CD4-positive, alpha-beta T cell treated with Interferon alpha-2 for 1 hour (primary cell): ENCODE measurements at places on chromosomes 3 and 15.

DNA sequence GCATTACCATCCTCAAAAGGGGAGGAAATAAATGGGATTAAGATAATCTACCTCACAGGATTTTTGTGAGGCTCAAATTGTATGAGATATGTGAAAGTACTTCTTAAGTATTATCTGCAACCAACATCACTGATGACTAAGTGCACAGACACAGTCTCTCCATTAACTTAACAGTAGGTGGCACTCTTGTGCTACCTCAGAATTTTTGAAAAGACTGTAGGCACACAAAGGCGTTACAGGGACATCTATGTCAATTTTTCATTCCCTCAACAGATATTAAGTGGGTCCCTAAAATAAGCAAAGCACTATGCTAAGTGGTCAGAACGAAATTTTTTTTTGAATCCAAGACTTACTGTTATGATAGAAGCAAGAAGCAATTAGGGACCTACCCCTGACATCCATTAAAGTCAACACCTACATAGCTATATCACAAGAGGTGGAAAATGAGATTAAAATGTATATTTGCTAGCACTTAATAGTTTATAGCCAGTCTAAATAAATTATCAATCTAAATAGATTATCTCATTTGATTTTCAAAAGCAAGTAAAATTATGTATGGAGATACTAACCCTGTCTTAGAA lies 52.9 kb downstream of the RYK start:
- peak; percentile 57 for DNase-seq

DNA sequence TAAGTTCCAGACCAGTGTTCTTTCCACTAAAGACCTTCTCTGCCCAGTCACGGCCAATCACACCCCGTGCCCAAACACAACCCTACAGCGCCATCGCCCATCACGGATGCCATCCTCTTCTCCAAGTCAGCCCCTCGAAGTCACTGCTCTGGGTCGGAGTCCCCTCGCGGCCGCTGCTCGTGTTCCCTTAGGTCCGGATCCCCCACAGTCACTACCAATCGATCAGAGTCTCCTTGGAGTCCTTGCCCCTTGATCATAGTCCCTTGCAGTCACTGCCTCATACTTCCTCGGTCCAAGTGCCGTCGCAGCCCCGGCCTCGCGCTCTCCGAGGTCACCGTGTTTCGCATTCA lies 461 bp downstream of the PCYT1A start:
- DNase-seq: no peak

DNA sequence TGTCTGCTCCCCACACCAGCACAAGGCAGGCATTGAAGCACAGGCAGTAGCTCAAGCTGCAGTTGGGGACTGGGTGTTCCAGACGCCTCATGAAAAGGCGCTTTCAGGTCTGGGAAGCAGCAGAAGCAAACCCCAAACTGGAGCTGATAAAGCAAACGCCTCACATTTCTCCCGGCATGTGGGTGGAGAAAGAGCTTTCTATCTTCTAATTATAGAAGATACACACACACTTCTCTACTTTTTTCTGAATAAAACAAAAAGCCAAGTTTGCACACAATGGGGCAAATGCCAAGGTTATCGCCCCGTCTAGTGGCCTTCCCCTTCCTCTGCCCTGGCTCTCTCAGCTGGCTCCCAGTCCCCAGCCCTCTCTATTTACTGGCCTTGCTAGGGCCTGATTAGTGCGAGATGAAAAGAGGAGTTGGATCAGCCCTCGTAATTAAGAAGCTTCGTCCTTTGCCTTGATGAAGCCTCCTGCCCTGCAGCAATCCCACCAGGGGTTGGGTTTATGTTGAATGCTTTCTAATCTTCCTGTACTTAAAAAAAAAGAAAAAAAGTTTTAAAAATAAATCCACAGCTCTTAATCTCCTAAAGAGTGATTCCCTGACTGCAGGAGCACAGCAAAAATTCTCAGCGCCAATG lies 120.2 kb downstream of the MEGF11 start:
- no peak for DNase-seq

DNA sequence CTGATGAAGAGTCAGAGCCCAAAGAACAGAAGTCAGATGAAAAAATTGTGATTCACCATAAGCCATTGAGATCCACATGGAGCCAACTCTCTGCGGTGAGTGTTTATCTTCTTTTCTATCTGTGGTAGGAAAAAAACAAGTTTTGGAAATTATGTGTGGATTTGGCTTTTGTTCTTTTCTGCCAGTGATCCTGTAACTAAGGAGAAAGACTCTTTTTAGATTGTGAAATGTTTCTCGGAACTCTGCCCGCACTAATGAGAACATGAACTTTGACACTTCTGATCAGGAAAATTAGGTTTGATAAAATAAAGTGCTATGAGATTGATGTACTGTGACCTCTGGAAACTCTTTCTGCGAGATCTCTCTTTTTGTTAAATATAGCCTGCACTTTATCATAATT lies 8.4 kb downstream of the ARHGEF26 start:
- no peak for DNase-seq

DNA sequence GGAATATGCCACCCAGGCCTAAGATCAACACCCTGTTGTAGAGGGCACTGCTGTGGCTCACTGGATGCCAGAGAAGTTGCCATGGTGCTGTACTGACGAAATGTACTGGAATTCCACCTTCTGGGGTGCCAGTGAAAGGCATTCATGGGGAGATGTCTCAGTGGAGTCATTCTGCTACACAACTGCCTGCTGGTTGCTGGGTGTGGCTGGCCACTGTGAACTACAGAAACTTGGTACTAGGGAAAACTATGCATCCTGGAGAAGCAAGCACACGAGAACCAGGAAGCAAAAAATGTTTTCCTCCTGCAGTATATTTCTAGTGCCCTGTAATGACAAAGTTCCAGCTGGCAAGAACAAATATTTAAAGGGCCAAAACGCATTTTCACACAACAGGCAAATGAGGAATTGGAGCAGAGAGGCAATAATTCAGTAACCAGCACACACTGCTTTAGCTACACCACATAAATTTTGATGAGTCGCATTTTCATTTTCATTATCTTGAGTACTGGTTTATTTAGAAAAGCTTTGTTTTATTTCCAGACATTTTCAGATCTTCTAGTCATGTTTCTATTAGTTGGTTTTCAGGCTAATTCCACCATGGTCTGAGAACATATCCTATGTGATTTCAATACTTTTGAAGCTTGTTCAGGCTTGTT lies 18.3 kb upstream of the RFX7 start:
- no peak for DNase-seq

- DNase-seq: no peak
Measured at GRCh38 chr3:33807191-33807590, 8.8 kb downstream of the PDCD6IP start.

DNA sequence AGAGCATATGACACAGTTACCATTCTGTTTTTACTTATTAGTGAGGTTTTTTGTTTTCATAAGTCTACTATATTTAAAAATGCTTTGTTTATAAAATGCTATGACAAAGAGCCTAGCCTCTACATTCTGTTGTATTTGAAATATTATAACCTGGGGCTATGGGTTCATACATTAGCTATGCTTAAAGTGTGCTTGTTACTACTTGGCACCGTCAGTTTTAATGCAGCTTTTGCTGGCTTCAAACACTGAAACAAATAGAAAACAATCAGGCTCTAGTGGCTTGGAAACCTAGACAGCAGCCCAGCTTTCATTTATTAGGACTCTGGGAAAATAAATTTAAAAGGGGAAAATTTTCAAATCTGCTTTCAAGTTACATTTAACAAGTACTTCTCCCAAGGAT lies 635.9 kb downstream of the CADM2 start:
- DNase-seq: no peak

DNA sequence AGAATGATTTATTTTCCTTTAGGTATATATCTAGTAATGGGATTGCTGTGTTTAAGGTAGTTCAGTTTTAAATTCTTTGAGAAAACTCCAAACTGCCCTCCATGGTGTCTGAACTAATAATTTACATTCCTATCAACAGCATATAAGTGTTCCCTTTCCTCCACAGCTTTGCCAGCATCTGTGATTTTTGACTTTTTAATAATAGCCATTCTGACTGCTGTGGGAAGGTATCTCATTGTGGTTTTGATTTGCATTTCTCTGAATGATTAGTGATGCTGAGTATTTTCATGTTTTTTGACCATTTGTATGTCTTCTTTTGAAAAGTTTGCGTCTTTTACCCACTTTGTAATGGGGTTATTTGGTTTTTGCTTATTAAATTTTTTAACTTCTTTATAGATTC lies 571.6 kb upstream of the CCDC54 start:
- DNase-seq: no peak

- DNase-seq: no peak
Measured at GRCh38 chr15:42215913-42216829, 8.1 kb upstream of the VPS39 start.

DNA sequence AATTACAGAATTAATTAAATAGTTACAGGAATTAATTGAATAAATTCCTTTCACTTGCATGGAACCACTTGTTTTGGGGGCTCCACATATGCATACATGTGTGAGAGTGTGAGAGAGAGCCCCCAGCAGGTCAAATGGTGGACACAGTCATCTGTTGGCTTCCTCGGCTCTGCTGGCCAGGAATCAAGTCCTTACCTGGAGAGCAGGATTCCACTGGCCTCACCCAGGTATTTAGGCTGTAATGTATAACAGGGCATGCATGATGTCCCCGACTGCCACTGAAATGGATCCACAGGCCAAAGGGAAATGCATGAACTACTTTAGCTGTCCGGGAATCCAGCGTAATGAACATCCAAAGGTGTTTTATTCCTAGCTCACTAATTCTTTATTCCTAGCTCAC lies 139.7 kb upstream of the SMAD3 start:
- DNase-seq: no peak

DNA sequence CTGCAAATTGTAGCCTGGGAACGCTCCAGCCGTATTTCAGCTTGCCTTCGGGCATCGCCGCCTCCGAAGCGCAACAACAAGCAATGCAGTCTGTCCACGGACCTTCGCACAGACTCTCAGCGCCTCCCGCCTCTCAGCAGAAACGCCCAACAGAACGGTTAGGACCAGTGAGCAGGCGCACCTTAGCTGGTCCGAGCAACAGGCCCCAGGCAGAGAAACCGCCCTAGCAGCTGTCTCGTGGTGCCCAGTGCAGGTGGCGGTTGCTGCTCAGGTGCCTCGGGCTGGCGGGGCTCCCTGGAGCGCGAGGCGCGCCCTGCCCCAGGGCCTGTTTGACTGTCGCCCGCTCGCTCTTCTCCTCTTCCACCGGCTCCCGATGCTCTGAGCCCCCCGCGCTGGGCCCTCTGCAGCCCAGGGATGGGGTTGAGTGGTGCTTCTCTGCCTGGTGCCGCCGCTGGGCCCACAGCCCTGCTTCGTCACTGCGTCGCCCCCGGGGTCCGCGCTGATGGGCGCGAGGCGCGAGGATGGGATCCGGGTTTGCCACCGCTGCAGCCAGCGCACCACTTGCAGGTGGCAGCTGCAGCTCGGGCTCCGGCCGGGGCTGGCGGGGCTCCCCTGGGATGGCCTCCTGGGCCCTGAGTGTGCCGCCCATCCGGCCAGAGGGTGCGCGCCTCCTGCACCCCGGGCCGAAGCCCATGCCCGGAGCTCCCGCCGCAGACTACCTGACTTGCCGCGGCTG lies 268.4 kb upstream of the FRG2C start:
- no peak for DNase-seq
